ENCODE measurements at places on chromosomes 7 and 10.

- DNase-seq: no peak
Measured at GRCh38 chr7:150740053-150740452, 2.8 kb downstream of the GIMAP5 start.

DNA sequence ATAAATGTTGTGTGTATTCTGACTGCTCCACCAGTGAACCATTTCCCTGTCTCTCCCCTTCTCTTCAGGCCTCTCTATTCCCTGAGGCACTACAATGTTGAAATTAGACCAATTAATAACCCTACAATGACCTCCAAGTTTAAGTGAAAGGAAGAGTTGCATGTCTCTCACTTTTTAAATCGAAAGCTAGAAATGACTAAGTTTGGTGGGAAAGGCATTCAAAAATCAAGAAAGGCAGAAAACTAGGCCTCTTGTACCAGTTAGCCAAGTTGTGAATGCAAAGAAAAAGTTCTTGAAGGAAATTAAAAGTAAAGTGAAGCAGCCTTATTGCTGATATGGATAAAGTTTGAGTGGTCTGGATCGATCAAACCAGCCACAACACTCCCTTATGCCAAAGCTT is 198.3 kb upstream of the YAE1 start:
- DNase-seq: no peak

GRCh38 chr7:41333511-41333910 is 369.4 kb downstream of the INHBA start:
- DNase-seq: no peak

GRCh38 chr7:124124201-124124600 is 91.3 kb upstream of the TMEM229A start:
- no peak for DNase-seq

Measured in epithelial cell of proximal tubule (primary cell).